SHP77 treated with DMSO at 0.1 percent for 48 hours (cell line): ENCODE measurements at places on chromosomes 1 and 21.

- DNase-seq: no peak
Measured at GRCh38 chr1:159821171-159821867, 5.4 kb upstream of the SLAMF8 start.

DNA sequence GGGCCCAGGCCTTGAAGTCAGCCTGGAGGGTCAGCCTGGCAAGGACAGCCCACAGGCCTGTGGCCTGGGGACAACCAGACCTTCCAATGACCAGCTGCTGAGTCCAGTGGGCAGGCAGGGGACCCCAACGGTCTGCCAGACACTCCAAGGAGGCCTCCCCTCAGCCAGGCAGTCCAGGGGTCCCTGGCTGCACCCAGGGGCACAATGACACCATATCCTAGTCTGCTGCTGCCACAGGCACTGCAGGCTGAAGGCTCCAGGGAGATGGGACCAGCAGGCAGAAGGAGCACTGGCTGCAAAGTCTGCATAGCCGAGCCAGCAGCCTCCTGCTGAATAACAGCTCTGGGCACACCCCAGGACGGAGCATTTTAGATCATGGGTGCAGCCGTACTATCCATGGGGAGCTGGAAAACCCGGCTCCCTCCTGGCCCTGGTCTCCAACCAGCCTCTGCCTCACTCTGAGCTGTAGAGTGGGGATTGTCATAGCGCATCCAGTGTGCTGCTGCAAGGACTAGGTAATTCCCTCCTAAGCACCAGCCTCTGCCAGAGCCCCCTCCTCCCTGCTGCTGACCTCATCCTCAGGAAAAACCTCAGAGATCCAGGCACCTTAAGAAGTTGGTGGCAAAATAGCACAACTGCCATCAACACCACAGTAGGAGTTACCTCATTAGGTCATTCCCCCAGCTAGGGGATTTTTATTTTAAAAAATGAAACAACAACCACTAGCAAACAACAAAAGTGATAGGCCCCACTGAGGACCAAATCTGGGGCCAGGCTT is 4.8 kb upstream of the LAPTM5 start:
- no peak for DNase-seq

GRCh38 chr1:206556750-206557635 is 49.7 kb downstream of the RASSF5 start:
- DNase-seq: peak; percentile 63

- DNase-seq: no peak
Measured at GRCh38 chr1:183723571-183723970, 70.5 kb upstream of the APOBEC4 start.

GRCh38 chr1:182235604-182235951 is 156.0 kb downstream of the GLUL start:
- DNase-seq: no peak

- no peak for DNase-seq
Measured at GRCh38 chr1:92989936-92990583, 28.8 kb upstream of the DIPK1A start.

DNA sequence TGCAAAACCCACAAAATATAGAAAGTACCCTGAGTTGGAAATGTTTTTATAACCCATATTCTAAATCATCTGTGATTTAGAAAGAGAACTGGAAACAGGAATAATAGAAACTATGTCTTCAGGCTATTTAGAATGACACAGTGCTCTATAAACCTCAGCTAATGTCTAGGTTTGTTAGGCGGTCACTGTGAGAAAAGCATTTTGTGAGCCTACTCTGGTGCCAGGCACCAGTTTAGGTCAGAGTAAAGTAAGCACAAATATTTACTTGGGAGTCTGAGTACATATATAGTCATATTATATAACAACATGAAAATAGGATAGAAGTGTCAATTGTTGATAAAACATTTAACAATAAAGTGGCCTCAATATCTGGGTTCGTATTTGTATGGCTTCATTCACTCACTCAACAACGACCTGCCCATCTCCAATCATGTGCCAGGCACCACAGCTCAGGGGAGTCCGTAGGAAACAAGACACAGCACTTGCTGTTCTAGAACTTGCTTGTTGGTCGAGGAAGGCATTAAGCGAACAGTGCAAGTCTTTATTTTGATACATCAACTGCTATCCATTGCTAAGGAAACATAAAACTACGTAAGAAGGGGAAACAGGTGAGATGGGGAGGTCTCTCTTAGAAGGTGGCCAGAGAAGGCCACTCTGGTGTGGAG is 37.2 kb downstream of the GNB1 start:
- DNase-seq: no peak

DNA sequence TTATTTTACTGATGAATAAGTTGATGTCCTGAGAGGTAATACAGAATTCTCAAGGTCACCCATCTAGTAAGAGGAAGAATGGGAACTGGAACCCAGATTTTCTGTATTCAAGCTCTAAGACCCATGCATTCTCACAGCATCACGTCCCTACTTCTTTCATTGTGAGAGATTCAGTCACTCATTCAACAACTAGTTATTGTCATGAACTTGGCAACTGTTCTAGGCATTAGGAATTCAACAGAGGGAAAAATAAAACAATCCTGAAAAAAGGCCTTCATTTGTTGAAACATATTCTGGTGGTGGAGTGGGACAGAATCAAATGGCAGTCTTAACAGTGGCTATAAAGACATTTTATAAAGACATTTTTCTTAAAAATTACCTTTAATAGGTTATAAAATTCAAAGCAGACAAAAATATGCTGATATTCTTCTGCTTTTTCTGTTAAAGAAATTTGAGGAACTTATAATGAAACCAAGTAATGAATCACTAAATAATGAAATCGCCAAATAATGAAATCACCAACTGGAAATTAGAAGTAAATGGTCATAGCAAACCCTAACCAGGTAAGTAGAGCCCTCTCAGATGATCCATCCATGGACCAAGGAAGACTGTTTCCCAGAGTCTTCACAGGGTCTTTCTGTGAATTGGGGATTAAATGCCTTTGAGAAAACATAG is 136.5 kb upstream of the DPYD start:
- DNase-seq: no peak

DNA sequence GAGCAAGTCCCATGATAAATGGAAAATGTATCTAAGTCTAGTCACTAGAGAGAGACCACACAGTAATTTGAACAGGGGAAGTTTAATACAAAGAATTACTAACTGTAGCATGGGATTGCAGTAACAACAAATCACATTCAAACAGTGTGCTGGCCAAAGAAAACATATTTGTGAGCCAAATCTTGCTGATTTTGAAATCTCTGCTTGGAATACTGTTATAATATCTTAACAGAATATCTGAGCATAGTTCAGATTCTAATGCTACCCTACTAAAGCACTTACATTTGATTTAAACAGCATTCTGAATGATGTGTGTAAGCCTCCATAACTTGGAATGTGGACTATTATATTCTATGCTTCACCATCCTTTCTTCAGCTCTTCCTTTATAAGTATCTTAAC is 270.0 kb upstream of the BRINP3 start:
- DNase-seq: no peak

DNA sequence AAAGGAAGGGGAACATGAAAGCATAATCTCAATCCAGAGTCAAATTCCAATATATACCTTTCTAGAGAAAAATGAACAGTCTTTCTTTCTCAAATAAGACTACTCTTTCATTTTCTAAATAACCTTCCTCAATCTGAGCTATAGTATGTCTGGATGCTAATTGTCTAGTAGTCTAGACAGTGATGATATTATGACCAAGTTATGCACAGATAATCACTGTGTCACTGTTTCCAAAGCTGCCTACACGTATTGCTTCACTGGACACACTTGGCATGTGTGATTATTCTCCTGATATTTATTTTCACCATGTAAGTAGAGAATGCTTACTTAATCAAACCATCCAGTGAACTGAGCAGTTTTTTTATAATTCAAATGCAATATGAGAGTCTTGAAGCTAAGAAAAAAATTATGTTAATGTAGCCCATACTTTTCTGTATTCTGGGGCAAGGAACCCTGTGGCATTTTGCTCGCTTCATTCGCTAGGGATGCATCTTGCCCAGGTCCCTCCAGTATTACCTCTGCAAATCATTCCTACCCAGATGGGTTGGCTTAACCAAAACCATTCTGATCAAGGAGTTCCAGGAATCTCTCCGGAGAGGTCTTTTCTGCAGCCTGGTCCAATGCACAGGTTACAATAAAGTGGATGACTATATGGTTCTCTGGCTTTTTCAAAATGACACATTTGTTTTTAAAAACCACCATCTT is 303.1 kb upstream of the RUNX1 start:
- no peak for DNase-seq

- DNase-seq: no peak
Measured at GRCh38 chr1:51303751-51304251, 26.6 kb downstream of the TTC39A start.

GRCh38 chr1:106637566-106637965 is 418.9 kb upstream of the PRMT6 start:
- no peak for DNase-seq

GRCh38 chr1:166182281-166182680 is 15.5 kb upstream of the FAM78B start:
- DNase-seq: no peak

- DNase-seq: peak; percentile 50
Measured at GRCh38 chr21:23963454-23963853, 1643.8 kb downstream of the MRPL39 start.

DNA sequence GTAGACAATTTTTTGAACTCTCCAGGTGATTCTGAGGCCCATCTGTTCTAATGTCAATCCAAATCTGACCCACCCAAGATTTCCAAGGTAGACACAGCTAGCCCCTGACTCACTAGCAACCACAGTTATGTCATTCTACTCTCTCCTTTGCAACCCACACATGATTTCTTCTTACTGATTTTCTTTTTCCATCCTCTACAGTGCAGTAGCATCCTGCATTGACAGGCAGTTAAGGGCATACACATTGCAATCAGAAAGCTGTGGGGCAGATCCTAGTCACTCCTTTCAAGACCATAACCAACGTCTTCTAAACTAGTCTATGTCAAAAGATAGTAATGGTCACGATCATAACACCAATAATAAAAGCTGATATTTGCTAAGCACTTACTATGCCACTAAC is 54.2 kb downstream of the JAK1 start:
- DNase-seq: no peak

- DNase-seq: no peak
Measured at GRCh38 chr1:192563129-192563528, 12.4 kb upstream of the RGS1 start.

- DNase-seq: no peak
Measured at GRCh38 chr1:176205332-176205914, 1.7 kb downstream of the COP1 start.

DNA sequence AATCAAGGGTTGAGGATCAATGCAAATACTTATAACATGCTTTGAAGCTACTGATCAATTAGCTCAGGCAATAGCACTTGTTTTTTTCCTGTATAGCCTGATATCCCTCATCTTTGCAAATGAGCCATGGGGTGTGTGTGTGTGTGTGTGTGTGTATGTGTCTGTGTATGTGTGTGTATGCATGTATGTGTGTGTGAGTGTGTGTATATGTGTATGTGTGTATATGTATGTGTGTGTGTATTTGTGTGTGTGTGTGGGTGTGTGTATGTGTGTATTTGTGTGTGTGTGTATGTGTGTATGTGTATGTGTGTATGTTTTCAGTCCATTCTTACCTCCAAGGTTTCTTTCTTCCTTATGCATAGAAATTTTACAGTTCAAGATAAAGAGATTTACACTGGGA is 78.4 kb upstream of the SSX2IP start:
- DNase-seq: no peak

GRCh38 chr1:24178407-24178806 is 8.7 kb downstream of the IFNLR1 start:
- DNase-seq: no peak

- DNase-seq: peak; percentile 40
Measured at GRCh38 chr21:41778930-41779600, 12.2 kb upstream of the RIPK4 start.

DNA sequence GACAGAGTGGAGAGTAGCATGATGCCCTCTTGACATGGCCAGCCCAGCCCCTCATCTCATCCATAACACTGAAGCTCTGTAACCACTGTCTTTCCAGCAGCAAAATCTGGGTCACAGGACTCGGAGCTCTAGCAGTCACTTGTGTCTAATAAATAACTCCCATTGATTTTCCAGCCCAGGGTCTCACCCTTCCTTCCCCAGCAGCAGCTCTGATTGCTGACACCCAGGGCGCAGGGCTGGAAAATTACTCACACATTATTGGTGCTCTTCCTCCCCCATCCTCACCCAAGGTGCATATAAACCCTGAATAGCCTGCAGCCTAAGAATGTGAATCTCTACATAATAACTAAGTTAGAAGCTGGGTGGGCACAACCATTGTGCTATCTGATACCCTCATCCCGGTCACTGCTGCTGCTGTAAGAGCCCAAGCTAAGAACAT is 21.1 kb upstream of the OR10J5 start:
- no peak for DNase-seq

GRCh38 chr21:44428281-44428960 is 26.9 kb upstream of the LRRC3 start:
- DNase-seq: no peak

GRCh38 chr1:9593492-9594465 is 5.1 kb downstream of the TMEM201 start:
- peak; percentile 74 for DNase-seq

GRCh38 chr21:32456497-32456918 is 44.0 kb downstream of the EVA1C start:
- DNase-seq: no peak

GRCh38 chr1:191671236-191671635 is 487.0 kb upstream of the RGS18 start:
- DNase-seq: no peak

- no peak for DNase-seq
Measured at GRCh38 chr1:198549866-198550265, 9.4 kb upstream of the ATP6V1G3 start.

DNA sequence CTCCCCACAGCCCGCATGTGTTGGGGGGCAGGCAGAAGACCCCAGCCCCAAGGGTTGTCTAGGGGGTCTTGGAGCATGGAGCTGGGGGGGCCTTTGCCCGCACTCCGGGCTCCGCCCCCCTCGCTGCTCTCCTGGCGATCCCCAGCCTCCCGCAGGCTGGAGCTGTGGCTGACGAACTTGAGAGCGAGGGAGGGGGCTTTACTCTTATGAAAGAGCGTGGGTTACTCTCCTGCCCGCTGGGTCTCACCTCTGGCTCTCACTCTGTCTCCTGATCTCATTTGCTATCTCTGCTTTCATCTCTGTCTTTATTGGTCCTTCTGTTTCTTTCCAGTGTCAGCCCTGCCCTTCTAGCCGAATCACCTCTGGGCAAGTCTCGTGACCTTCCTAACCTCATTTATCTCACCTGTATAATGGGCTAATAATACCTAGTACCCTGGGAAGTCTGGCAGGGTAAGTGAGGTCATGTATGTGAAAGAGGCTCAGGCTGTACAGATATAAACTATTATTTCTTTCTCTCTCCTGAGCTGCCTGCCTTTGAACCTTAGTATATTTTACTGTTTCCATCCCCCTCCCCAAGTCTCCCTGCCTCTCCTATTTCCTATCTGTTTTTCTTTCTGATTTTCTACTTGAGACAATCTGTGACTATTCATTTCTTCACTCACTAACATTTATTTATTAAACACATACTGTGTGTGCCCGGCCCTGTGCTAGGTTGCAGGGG is 731 bp downstream of the EFNA4 start:
- DNase-seq: no peak

DNA sequence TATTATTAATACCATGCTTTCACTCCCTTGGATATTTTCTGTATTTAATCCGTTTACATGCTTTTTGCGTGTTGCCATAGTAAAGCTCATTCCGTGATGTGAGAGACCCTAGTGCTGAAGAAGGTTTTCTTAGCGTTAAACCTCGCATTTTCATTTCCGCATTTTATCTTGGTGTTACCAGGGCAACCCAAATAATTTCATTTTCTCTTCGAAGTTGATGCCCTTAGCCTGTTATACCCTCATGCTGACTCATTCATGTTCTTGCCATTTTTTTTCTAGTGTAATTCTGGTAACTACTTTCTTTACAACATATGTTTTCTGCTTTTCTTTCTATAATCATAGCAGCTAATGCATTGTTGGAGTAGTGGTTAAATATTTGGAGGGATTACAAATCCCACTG is 37.2 kb downstream of the LRRC8C start:
- DNase-seq: no peak
